Activated CD8-positive, alpha-beta memory T cell treated with anti-CD3 and anti-CD28 coated beads, Interleukin-2, amount 50 U/mL, for 4 hours (primary cell): ENCODE measurements at places on chromosomes 4 and X.
A peak's percentile ranks its signal among the peaks of the same experiment; 100 is the strongest.

DNA sequence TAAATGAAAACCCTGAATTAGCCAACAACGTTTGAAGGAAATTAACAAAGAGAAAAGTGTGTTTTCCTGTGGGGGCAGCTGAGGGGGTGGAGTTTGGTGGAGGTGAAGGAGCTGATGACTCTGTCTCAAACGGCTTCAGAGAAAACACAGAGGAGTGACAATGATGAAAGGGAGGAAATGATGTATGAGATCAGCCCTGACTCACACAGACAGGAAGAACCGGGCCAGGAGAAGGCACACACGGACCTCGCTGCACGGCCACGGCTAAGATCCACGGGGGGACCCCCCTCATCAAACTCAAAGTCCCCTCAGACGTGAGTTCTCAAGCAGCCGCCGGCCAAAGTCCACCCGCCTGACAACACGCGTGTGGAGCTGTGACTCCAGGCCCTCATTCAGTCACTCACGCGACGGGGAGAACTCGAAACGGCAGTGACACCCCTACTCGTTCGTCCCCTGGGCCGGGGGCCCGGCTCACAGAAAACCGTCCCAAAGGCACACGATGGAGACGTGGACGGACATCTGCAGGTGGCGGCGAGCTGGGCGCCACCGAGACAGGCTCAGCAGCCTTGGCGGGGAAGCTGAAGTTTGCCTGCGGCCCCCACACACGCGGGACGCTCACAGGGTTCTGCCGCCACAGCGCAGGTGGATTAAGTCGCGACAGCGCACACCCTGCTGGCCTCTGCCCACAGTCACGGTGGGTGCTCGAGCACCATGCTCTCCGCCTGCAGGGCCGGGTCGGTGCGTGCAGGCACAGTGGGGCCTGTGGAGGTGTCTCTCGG is 28.8 kb downstream of the PPP2R3B start:
- DNase-seq = peak; percentile 47

GRCh38 chrX:14528629-14529289 is 577 bp upstream of the GLRA2 start:
- DNase-seq = peak; percentile 18

GRCh38 chr4:106893903-106894302 is 142.2 kb downstream of the DKK2 start:
- no peak for DNase-seq

GRCh38 chr4:53804719-53805118 is 213.4 kb upstream of the LNX1 start:
- no peak for DNase-seq

GRCh38 chr4:158234671-158235070 is 24.4 kb downstream of the TMEM144 start:
- no peak for DNase-seq

GRCh38 chr4:87274803-87275202 is 47.9 kb downstream of the HSD17B13 start:
- no peak for DNase-seq

GRCh38 chr4:2300431-2301224 is 38.7 kb upstream of the MXD4 start:
- DNase-seq = no peak

GRCh38 chrX:141158084-141158483 is 18.8 kb downstream of the LDOC1 start:
- no peak for DNase-seq

GRCh38 chr4:67736262-67736661 is 17.9 kb downstream of the GNRHR start:
- DNase-seq = no peak

DNA sequence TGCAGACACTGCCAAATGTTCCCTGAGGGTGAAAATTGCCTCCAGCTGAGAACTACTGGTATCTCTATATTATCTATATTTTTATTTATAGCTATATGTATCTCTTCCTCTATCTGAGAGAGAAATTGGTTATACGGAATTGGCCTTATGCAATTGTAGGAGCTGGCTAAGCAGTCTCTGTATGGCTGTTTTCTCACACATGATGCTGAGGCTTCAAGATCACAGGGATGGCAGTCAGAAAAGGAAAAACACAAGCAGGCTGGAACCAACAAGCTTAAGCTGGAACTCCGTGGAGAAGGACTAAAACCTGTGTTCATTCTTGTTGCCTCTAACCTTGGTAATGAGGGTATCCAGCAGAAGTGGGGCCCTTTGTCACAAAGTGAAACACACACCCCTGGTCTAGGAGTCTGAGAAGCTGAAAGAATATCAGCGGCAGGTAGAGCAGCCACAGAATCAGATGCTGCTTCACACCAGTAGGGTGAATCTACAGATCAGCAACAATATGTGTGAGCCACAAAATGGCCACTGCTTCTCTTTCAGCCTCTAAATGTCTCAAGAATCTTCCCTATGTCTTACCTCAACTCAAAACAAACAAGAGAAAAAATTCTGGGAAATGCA is 166.5 kb upstream of the PPP1R2C start:
- no peak for DNase-seq

DNA sequence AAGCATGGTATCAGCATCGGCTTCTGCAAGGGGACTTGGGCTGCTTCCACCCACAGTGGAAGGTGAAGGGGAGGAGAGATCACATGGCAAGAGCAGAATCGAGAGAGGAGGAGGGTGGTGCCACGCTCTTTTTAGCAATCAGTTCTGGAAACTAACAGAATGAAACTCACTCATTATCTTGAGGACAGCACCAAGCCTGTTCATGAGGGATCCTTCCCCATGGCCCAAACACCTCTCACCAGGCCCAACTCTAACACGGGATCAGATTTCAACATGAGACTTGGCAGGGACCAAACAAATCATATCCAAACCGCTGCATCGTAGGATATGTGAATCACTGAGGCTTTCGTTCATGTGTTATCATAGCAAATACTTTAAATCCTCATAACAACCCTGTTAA is 125.5 kb downstream of the GPC3 start:
- no peak for DNase-seq
